ENCODE measurements at places on chromosomes 5 and 9.

DNA sequence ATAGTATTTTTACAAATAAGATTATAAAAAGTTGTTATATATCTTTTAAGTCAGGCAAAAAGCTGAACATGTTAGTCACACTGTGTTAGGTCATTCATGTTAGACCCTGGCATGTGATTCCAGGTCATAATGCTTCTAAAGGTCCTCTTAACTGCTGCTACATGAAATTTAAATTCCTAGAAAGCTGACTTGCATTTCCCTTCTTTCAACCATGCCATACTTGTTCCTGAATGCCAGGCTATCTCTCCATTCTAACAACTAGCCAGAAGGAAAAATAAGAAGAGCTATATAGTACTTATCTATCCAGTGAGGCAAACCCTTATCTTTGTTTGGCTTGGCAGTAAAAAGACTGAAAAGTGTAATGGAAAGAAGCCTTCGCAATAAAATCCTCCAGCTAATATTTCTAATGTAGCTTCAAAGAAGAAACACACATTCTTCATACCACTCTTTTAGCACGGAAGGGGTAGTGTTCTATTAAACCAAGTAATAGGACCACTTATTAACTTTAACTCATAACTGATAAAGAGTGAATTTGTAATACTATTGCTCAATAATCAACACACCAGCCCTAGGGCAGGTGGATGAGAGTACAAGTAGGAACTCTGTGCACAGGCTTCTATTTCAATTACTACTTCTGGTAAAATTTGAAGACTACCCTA, 310.2 kb downstream of the PDE4D start:
- ATAC-seq, result no peak

DNA sequence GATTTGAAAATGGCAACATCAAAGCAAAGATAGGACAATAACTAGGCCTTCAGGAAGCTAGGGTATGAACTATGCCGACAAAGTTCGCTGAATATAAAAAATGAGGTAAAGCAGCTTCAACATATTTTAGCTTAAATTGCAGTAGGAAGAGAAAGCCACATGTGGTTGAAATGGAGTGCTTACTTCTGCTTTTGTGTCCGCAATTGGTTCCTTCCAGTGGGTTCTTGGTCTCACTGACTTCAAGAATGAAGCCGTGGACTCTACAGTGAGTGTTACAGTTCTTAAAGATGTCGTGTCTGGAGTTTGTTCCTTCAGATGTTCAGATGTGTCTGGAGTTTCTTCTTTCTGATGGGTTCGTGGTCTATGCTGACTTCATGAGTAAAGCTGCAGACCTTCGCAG, 95.2 kb downstream of the APTX start:
- no peak for ATAC-seq

GRCh38 chr5:125607018-125607417, 816.2 kb upstream of the GRAMD2B start:
- ATAC-seq, result no peak

GRCh38 chr5:163894645-163895044, 389.2 kb downstream of the MAT2B start:
- peak; percentile 42 for ATAC-seq

GRCh38 chr5:75538211-75538610, 26.5 kb downstream of the POLK start:
- ATAC-seq, result no peak

GRCh38 chr5:54013556-54014194, 296.7 kb downstream of the ARL15 start:
- peak; percentile 98 for ATAC-seq

- ATAC-seq, result no peak
Measured at GRCh38 chr9:27078685-27079084, 30.3 kb upstream of the TEK start.

DNA sequence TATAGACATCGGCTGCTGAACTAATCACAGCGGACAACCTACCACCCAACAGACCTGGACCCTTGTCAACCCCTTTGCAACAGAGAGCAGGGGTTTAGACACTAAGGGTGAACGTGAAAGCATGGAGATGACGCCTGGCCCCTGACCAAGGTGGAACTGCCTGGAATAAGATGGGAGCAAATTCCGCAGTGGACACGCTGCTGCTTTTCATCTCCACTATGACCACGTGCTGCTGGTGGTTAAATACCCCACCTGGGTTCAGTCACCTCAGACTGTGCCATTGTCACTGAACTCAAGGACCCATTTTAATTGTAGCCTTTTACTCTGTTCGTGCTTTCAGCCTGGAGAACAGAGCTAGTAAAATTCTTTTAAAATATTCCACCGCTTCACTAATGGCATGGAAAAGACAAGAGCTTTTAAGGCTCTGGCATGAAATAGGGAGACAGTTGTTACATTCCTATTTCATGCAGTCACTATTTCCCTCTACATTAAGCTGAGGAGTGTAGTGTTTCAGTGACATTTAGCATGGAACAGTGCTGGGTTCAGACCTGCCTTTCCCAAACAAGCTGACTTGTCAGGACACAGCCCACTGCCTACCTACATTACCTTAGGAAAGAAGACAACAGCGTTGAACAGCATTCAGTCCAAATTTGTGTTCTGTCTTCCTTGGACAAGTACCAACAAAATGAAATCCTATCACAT, 96.8 kb downstream of the ANKRD18B start:
- peak; percentile 32 for ATAC-seq

GRCh38 chr5:83760579-83760978, 39.9 kb upstream of the HAPLN1 start:
- no peak for ATAC-seq

DNA sequence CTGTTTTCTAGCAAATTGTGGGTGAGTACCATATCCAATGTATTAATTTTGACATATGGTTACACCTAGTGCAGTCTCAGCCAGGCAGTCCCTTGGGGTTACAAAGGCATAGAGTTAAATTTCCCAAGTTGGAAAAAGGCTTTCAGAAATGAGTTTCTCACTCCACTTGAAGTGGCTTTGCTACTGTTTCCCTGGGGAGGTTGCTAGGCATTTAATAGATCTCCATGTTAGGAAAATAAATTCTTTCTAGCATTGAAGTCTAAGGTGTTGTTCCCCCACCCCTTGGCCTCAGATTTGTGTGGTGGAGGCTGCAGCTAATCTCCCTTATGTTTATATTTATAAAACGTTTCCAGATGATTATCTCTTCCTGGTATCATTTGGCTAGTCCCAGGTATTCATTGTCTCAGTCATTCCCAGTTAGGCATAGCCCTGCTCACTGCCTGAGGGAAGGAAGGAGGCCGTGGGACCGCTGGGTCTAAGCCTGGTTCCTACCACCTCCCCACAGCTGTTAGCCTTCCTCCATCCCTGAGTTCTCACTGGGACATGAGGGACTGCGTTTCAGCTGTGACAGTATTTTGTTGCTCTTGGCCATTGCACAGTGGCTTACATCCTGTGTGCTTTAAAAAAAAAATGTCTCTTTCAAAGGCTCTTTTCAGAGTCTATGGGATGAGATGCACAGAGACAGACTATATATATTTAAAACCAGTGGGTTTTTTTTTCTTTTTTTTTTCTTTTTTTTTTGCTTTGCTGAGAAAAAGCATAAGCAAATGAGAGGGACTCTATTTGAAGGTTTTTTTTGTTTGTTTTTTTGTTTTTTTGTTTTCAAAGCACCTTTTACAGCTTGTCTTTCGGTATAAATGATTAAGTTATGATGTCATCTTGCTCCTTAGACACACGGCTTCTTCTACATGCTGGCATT, 121.5 kb downstream of the MAST4 start:
- peak; percentile 43 for ATAC-seq

DNA sequence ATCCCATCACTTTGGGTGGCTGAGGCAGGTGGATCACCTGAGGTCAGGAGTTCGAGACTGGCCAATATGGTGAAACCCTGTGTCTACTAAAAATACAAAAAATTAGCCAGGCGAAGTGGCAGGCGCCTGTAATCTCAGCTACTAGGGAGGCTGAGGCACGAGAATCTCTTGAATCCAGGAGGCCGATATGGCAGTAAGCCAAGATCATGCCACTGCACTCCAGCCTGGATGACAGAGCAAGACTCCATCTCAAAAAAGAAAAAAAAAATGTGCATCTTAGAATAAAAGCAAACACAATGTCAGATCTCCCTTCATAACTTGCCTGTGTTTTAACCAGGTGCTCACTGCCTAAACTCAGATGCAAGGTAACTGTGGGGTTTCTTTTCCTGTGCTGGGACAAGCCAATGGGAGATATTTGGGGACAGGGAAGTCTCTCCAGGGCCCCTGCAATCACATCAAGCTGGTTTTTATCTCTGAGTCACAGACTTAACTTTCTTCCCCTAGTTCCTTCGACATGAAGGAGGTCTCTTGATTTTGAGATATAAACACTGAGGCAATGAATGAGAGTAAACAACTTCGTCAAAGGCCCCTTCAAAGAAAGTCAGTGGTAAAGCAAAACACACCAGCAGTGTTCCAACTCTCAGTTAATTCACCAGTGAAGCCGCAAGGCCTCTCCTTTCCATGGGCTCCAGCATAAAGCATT, 99.1 kb downstream of the SNX18 start:
- ATAC-seq, result no peak

Data from motor neuron (in vitro differentiated cells).